Activated T-helper 1 cell treated with Interleukin-2 at 50 U/mL for 16 hours (primary cell): ENCODE measurements at places on chromosomes 6 and 20.
A peak's percentile ranks its signal among the peaks of the same experiment; 100 is the strongest.

- DNase-seq: no peak
Observed at GRCh38 chr6:163661272-163661671, 246.8 kb downstream of the QKI start.

DNA sequence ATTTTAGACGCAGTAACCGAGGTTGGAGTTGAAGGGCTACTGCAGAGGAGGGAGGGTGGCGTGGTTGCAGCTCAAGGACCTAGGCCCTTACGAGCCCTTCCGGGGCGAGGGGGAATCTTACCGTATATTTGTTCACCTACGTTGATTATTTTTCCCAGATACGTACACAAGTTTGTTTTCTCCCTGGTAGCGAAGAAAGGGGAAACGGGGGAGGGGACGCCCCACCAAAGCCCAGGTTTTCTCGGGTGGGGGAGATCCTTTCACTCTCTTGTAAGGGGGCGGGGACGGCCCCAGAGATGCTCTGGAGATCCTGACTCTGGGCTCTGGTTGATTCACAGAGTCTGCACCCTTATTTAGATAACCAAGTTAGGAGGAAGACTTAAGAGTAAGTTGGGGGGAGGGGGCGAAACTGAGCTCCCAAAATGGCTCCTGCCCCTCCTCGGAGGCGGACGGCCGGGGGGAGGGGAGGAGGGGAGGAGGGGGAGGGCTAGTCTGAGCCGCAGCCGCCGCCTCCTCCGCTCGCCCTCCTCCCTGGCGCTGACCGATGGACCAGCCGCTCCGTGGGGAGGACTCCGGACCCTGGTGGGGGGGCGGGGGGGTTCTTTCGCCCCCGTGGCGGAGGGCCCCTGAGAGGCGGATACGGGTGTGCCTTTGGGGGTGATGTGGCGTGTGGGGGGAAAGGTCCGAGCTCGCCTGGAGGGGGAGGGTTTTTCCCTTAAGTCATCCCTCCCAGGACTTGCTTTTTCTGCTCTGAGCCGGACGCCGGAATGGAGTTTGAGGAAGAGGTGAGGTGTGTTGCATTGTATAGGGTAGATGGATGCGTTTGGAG lies 2.2 kb downstream of the BRD2 start:
- peak; percentile 62 for DNase-seq

- no peak for DNase-seq
Observed at GRCh38 chr6:25686856-25687255, 34.8 kb downstream of the SCGN start.

DNA sequence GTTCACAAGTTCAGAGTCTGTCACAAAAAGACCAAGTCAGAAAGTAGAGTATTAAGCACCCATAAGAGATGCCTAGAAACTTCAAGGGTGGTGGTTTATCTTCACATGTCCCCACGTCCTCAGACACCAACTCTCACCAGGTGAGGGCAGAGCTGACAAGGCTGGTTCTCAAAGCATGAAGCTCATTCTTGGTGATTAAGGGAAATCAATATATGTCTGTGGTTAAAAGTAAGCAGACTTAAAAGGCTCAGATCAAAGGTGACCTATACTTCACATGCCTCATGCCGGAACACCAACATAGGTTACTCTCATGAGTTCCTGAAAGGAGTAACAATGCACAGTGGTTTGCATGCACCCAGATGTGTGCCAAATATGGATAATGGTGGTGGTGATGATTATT lies 27.0 kb downstream of the IL17A start:
- no peak for DNase-seq

GRCh38 chr20:41398408-41398807 lies 31.8 kb upstream of the EMILIN3 start:
- DNase-seq: no peak

GRCh38 chr6:148240861-148241477 lies 101.7 kb upstream of the SASH1 start:
- no peak for DNase-seq

DNA sequence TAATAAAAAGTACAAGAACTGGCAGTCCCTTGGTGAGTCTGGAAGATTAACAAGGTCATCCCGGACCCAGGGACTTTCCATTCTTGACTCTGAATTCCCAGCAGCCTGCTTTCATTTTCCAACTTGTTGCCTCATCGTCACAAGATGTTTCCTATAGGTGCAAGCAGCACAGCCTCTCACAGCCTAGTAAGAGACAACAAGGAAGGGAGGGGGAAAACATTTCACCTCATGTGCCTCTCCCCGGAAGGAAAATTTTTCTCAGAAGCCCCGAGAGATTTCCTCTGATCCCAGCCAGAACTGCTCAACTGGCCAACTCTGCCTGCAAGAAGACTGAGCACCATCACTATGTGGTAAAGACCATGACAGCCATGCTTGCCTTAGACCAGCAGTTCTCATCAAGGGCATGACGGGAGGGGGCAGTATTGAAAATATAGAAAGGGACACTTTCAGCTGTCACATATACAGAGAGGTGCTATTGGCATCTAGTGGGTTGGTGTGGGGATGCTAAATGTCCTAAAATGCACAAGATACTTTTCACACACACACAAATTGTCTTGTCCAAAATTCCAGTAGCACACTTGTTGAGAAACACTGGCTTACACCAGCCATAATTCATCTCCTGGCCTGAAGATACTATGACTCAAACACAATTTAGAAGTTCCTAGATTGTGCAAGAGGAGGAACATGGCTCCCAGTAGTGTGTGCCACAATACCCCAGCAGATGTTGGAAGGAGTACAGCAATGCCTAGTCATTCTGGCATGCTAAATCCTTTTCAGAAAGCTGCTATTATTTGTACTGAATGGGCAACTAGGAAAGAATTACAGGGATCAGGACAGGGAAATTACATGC lies 10.8 kb upstream of the WTAP start:
- DNase-seq: no peak

- DNase-seq: no peak
Observed at GRCh38 chr20:58927490-58928061, 53.5 kb upstream of the NELFCD start.

- no peak for DNase-seq
Observed at GRCh38 chr6:166365221-166365620, 17.5 kb downstream of the MPC1 start.

DNA sequence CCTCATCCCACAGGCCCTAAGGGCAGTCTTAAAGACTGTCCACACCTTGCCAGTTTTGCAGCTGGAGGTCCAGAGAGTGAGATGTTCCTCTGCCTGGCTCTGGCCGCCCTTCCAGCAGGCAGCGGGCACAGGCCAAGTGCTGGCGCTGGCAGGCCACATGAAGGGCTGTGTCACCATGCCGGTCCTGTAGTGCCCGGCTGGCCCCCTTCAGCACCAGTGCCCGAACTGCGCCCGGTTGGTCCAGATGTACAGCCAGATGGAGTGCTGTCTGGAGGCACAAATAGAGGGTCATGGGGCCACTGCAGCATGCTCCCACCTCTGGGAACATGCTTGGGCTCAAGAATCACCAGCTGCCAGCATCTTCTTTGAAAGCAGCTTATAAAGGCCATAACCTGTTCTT lies 3.8 kb downstream of the NFKBIE start:
- DNase-seq: no peak

GRCh38 chr20:2314759-2315439 lies 19.1 kb downstream of the TGM3 start:
- DNase-seq: no peak

GRCh38 chr6:35299674-35300073 lies 2.1 kb downstream of the DEF6 start:
- no peak for DNase-seq

- DNase-seq: no peak
Observed at GRCh38 chr6:135465307-135465706, 32.2 kb downstream of the AHI1 start.

GRCh38 chr6:163392533-163392932 lies 22.0 kb upstream of the QKI start:
- no peak for DNase-seq

DNA sequence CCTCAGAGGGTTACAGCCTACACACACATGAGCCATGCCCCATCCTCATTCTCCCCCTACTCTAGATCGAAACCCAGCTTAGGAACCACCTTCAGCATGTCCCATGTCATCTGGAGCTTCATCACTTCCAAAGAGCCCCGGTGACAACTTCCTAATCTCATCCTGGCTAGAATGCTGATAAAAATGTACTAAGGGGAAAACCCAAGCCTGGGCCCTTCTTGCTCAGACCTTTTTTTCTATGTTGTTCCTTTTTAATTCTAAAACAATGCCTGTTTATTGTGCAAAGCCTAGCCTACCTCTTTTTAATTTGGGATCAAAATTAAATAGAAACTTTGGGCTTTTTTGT lies 44.1 kb upstream of the NT5E start:
- DNase-seq: no peak

DNA sequence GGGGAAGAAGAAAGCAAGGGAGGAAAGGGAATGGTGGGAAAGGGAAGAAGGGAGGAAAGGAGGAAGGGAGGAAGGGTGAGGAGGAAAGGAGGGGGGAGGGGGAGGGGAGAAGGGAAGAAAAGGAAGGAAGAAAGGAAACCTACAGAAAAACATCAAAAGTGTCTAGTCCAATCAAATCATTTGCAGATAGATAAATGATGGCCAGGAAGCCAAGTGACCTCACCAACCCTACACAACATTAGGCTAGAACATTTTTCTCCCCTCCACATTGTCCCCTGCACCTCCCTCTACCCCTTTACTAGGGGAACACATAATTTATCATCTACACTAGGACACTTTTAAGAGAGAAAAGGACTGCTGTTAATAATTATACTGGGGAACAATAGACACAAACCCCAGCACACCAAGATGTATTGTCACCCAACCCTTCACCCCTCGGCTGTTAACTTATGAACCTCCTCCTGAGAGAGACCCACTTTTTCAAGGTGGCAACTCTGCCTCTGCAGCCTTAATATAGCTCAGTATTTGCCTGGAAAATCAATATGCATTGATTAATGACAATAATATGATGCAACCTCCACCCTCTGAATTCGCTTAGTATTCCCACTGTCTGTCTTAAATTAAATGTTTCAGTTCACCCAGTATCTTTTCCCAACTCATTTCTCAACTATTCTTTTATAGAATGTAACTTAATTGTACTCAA lies 231.2 kb downstream of the PTPRT start:
- DNase-seq: no peak

- no peak for DNase-seq
Observed at GRCh38 chr6:139490482-139490881, 116.0 kb upstream of the CITED2 start.

DNA sequence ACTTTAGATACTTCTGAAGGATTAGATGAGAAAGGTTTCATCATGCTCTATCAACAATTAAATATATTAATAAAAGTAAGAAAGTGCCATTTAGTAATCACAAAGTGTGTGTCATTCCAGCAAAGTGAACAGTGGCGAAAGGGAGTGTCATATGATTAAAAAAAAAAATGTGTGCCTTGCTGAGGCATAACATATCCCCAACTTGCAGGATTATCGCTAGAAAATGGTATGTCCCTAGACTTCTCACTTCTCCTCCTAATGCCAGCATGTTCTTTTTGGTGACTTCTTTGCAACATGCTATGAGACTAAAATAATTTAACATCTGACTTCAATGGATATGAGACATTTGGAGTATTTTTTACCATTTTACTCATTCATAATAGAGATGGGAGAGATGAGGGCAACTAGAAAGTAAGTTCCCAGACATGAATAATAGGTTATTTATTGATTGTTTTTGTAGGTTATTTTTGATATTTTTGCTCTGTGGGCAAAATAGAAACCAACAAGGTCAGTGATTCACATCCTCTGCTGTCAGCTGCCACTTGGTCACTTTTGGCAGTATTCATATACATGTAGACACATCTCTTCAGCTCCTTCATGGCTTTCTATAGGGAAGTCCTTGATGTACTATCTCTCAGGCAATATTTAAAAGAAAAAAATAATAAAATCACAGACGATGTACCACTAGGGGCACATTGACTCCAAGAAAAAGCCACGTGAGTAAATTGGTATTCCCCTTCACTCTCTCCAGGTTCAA lies 370.1 kb downstream of the BMP2 start:
- no peak for DNase-seq

- DNase-seq: no peak
Observed at GRCh38 chr20:38217791-38218565, 42.6 kb downstream of the KIAA1755 start.

DNA sequence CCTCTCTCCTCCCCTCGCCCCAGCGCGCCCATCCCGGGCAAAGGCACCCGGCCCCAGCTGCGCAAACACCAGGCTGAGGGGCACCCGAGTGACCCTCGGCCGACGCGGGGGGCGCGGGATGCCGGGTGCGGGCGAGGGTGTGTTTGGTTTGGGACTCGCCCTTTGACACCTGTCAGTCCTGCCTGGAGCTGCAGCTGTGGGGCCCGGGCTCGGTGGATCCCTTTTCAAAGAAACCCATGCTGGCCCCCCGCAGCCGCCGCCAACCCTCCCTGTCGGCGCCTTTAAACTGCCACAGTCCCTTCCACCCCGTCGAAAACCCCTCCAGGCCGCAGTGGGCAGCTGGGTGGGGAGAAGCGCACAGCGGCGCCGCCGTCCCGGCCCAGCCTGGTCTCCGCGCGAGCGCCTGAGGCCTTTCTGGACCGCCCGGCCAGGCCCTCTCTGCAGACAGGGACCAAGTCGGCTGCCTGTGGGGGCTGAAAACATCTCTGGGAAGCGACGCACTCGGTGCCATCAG lies 5.5 kb downstream of the FOXQ1 start:
- no peak for DNase-seq

- no peak for DNase-seq
Observed at GRCh38 chr6:42363926-42364849, 87.5 kb downstream of the TRERF1 start.

GRCh38 chr6:143952947-143953701 lies 54.9 kb downstream of the PLAGL1 start:
- no peak for DNase-seq

- DNase-seq: no peak
Observed at GRCh38 chr6:43268355-43268700, 25.0 kb downstream of the TTBK1 start.

- DNase-seq: no peak
Observed at GRCh38 chr6:166486536-166486880, 100.0 kb downstream of the RAMACL start.

GRCh38 chr6:166596776-166597507 lies 10.5 kb upstream of the RAMACL start:
- DNase-seq: no peak

GRCh38 chr20:25036331-25036936 lies 21.5 kb downstream of the ACSS1 start:
- no peak for DNase-seq

DNA sequence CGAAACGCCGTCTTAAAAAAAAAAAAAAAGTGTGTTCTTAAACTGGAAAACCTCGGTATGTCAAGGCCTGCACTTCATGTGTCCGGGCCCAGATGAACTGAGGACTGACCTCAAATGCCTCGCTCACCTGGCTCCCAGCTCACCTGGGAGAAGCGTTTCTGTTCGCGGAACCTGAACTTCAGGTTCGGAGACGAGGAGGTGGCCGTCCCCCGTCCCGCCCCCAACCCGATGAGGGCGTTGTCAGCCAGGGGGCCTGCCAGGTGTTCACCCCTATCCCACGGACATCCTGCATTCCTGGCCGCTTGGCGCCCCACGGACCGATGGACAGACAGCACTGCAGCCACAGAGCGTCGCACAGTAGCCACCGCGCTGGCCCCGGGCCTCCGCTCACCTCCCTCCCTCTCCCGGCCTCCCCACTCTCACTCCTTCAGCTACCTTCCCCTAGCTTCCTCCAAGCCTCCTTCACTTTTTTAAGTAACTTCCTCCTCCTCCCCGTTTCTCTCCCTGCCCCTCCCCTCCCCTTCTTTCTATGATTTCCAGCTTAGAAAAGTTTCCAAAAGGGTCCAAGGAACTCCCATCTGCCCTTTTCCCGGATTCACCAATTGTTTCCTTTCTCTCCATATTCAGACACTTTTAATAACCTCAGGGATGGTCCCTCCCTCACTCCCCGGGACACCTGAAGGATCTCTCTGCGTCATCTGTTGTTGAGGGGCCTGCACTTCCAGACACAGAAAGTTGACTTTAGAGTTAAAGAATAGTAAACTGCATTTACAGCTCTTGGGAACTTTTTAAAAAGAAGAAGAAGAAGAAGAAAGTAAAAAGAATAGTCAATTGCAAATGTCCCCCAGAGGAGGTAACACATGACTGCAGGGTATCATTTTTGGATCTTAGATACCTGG lies 22.7 kb upstream of the MCM3 start:
- no peak for DNase-seq
